ENCODE measurements at places on chromosomes 11 and 22.
A peak's percentile ranks its signal among the peaks of the same experiment; 100 is the strongest.

DNA sequence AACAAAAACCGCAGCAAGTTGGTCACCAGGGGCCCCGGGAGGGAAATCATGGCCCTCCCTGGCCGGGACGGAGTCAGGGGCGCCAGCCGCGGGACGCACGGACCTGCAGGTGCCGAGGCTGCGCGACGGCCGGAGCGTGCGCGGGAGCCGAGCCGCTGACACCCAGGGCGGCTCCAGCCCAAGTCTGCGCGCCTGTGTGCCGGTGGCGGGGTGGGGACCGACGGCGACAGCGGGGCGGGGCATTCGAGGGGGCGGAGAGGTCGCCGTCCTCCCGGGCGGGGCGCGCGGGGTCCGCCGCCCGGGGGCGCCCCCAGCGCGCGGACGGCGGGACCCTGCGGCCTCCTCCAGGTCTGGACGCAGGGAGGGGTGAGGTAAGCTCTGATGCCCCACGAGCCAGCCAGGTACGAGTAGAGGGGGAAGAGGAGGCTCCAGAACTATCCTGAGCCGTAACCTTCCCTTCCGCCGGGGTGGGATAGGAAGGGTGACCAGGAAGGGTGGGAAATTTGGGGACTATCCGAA is at the start of gene ESAM:
ESAM (minus strand) TSS at position 186 of the 519 bp plus-strand sequence; CDS start at position 50, 136 bp downstream.
- DNase-seq, result peak; percentile 74

DNA sequence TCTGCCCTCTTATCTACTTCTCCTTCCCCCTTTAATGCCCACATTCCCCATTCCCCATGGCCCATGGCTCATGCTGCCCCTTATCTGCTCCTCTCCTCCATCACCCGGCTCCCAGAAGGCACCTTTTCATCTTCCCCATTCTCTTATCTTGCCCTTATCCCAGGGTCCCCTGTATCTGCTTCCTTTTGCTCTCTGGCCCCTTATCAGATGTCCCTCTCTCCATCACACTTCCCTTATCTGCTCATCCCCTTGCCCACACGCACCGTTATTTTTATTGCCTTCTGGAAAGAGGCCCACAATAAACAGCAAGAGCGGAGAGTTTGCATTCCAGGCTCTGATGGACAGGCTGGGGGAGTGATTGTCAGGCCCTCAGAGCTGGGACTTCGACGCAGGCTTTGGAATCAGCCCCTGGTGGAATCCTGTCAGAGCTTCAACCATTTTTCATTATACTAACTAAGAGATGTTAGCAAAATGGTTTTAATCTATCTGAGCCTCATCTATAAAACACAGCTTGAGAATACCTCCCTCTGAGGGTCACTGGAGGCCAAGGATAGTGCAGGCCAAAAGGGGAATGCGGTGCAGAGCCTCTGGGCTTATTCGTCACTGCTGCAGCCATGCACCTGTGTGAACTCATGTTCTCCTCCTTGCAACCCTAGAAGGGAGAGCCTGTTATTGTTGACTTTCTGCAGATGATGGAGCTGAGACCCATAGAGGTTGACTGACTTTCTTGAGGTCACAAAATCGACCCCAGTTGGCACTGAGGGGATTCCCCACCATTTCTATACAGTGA is 37.0 kb upstream of the LRRC55 start:
- no peak for DNase-seq

- no peak for DNase-seq
Observed at GRCh38 chr11:70605468-70605815, 207.1 kb downstream of the CTTN start.

- no peak for DNase-seq
Observed at GRCh38 chr22:20763630-20764470, 10.1 kb upstream of the SERPIND1 start.

DNA sequence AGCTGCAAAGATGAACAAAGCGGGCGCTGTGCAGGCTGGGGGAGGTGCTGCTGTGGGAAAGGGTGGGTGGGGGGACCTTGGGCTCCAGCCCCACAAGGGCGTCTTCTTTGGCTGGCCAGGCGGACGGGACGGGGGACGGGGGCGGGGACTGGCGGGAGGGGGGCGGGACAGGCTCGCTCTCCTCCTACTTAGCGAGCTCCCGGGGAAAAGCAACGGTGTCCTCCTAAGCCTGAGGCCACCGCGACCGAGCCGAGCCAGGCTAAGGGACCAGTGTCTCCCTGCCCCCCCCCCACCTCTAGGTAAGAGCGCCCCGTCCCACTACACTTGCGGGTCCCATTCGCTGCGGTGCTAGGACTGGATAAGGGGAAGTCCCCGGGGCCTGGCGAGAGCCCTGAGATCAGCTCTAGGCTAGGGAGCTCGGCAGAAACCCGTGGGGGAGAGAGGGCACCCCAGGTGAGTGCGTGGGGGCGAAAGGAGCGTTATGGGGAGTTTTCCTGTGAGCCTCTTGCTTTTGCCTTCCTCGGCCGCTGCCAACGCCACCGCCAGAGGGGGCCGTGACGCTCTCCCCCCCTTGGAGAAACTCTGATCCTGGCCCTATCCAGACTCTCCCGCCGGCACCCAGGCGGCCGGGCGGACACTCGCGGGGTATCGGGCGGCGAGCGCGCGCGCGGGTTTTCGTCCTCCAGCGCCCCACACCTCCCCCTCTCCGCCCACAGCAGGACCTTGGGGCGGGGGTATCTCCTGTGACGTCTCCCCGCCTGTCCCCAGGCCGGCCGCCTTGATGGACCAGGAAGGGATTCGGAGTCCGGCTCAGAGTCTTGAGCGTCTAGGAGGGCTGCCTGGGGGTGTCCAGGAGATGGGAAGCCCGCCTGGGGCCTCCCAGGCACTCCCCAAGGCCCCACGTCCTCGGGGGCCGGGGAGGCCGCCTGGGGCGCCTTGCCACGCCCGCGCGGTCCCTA is at the start of gene PHLDB1:
PHLDB1 (plus strand) TSS at position 215 of the 959 bp plus-strand sequence. CDS start 6,222 bp downstream, outside the sequence.
- DNase-seq, result peak; percentile 53

- no peak for DNase-seq
Observed at GRCh38 chr22:21594865-21595452, 27.4 kb downstream of the UBE2L3 start.

- no peak for DNase-seq
Observed at GRCh38 chr22:43038325-43038724, 23.4 kb upstream of the PACSIN2 start.

DNA sequence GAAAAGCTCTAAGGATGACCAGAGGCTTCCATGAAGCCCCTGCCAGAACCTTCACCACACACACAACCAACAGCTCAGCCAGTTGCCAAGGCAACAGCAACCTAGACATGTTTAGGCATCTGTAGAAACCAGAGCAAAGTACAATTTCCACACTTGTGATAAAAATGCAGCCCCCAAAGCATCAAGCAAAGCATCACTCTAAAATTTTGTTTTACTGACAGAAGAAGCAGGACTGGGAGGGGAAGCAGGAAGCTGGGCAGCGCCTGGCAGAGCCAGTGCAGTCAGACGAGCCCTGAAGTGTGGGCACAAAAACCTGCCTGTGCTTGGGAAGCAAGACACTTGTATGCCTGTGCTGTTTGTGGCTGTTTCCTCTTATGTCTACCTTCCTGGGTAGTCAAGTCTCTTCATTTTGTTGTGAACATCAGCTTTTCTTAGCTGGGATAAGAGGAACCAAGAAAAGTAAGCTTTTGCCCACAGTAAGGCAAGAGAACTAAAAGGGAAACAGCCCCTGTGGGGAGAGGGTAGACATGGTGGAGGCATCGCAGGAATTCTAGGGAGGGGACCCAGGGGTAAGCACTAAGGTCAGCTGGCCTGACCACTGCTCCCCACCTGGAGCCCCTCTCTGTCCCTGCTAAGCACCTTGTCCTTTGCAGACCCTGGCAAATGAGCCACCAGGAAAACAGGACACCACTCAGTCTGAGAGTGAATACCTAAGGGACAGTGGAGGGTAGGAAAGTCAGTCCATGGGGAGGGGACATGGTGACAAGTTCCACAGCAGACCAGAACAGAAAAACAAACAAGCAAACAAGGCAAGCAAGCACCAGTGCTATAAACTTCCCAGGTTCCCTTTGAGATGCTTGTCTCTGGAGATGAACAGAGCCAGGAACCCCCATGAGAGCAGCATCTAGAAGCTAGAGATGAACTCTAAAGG is 13.4 kb downstream of the PACSIN2 start:
- no peak for DNase-seq

DNA sequence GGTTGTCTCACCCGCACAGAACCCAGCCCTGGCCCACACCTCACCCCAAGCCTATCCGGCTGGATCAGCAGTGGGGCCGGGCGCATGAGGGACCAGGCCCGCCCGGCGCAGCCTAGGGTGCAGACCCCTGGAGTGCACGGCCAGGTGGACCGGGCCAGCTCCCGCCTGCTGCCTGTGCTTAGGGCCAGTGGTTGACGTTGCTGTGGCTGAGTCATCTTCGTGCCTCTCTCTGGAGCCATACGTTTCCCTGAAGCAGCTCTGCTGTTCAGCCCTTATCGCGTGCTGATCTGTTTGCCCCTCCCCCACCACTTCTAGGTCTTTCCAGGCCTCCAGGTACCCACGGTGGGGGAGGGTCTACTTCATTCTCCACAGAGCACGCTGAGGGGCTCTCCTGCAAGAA is 39.5 kb downstream of the CDKN1C start:
- no peak for DNase-seq

GRCh38 chr22:45503816-45504372 is 1.2 kb downstream of the FBLN1 start:
- DNase-seq, result no peak

GRCh38 chr22:48268771-48269552 is 1506.5 kb downstream of the TBC1D22A start:
- DNase-seq, result no peak

DNA sequence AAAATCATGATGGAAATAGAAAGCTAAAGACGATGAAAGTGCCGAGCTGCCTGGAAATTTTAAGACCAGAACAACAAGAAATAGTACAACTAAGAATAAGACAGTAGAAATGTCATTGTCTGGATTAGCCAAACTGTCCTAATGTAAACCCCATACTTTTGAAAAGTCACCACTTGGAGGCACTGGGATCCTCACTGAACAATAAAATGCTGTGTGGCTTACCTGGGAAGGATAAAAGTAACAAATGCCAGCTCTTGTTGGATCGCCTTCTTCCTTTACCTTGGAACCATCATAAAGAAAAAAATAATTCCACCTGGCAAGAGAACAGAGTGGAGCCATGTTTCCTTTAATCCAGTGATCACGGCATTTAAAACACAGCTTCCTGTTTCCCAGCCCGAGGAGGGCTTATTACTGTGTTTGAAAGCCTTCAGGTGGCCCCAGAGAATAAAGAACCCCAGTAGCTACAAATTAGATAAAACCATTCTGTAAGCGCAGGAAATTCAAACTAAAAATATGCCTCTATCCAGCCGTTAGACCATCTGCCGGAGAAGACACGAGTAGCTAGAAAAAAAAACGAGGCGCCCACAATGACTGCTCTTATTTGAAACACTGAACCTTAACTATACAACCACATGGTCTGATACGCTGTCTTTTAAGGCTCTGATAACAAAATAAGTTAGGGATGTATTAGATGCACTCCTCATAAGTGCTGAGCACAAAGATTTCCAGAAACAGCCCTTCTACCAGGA is 4.4 kb downstream of the HPS4 start:
- peak; percentile 5 for DNase-seq

DNA sequence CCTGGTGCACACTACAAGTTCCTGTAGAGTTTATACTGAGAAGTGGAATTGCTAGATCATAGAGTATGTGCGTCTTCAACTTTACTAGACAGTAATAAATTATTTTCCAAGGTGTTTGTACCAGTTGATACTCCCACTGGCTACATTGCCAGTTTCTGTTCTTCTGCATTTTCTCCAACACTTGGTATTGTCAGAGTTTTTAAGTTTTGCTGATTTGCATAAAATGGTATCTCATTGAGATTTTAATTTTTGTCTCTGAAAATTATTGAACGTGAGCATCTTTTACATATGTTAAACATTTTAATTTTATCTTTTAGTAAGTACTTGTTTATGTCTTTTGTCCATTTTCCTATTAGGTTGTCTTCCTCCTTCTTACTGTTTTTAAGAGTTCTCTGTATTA is 7.3 kb downstream of the TBCEL start:
- DNase-seq, result no peak

GRCh38 chr22:37459206-37459605 is 27.0 kb downstream of the MFNG start:
- no peak for DNase-seq

All from CD4-positive, alpha-beta T cell treated with Interleukin-10 for 1 hour (primary cell).